ENCODE measurements at places on chromosomes 11 and 22. TPM values are rescaled to one million over a fixed set of nuclear protein-coding genes. Genes with fewer than 3 reads are reported as not detected.
A peak's percentile ranks its signal among the peaks of the same experiment; 100 is the strongest.

DNA sequence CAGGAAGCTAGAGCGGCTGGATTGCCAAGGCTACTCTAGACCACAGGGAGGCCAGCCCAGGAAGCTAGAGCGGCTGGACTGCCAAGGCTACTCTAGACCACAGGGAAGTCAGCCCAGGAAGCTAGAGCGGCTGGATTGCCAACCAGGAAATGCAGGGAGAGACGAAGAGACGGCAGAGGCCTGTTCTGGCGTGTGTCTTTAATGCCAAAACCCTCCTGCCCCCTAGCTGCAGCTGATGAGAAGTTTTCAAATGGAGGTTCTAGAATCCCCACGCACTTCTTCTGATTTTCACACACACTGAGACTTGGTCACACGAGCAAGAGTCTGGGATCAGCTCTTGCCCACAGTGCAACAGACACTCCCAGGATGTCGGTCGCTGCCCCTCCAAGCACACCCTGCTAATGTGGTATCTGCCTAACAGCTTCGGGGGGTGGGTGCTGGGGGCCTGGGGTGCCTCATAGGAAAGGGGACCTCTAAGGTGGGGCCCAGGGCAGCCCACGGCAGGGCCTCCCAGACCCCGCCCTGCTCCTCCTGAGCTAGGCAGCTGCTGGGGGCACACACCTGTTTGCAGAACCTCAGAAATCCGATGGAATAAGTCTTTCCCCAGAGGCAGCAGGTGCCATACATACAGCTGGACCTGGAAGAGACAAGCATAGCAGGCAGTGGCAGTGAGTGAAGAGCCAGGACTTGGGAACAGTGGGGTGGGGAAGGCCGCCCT, 28.5 kb downstream of the MAFF start:
- peak; percentile 58 for DNase-seq
- H3K4me3 ChIP-seq: no peak overlapping the region
- no peak overlapping the region for H3K27ac ChIP-seq

GRCh38 chr22:26267856-26268255, 98.6 kb downstream of the SEZ6L start:
- H3K36me3 ChIP-seq: no peaks in the 10 kb centered on the region
- H3K27ac ChIP-seq: no peak overlapping the region
- no peaks in the 10 kb centered on the region for H3K4me1 ChIP-seq
- DNase-seq: no peak

DNA sequence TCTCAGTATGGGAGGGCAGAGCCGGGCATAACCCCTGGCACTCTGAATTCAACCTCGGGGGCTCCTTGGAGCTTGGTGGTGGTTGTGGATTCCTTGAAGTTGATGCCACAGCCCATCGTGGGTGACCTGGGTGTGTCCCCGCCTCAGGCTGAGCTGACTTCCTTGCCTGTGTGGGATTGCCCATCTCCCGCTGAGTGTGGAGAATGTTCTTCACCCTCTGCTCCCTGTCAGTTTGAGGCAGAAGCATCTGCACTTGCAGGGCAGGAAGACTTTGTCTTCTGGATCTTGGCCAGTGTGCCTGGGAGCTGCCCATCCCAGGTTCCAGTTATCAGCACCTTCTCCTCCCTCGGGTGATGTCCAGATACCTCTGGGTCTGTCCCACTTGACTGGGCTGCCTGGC, 25.3 kb downstream of the CD82 start:
- H3K4me1 ChIP-seq: peaks cover 66% of the 10 kb centered on the region
- H3K4me3 ChIP-seq: no peak overlapping the region
- H3K36me3 ChIP-seq: peaks cover 25% of the 10 kb centered on the region
- no peak for DNase-seq

DNA sequence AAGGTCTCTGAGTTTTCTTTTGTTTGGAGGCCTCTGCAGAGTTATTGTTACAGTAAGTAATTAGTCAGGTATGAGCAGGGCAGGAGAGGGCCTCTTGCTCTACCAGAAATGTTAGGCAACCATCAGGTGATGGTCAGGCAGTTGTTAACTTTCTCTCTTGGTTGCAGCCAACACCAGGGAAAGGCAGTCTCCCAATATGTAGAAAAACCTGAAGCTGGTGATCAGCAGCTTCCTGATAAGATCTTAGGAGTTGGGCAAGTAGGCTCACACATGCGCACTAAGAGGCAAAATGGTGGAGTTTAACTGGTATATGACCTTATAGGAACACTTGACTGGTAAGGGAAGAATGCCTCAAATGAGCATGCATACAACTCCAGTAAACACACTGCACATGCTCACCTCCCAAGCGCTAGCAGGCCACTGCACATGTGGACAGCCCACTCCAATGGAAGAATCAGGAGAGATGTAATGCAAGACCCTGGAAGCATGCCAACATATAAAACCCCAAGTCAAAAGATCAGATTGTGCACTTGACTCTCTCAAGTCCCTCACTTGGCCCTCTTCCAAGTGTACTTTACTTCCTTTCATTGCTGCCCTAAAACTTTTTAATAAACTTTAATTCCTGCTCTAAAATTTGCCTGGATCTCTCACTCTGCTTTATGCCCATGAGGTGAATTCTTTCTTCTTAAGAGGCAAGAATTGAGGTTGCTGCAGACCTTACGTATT, 23.7 kb upstream of the SLC35F2 start:
- H3K27me3 ChIP-seq: no peaks in the 10 kb centered on the region
- H3K27ac ChIP-seq: no peak overlapping the region
- DNase-seq: no peak
- no peaks in the 10 kb centered on the region for H3K4me1 ChIP-seq
- H3K36me3 ChIP-seq: no peaks in the 10 kb centered on the region

GRCh38 chr22:34462795-34463194, 542.5 kb upstream of the LARGE1 start:
- H3K27ac ChIP-seq: no peak overlapping the region
- H3K4me1 ChIP-seq: no peaks in the 10 kb centered on the region
- no peaks in the 10 kb centered on the region for H3K36me3 ChIP-seq
- no peak for DNase-seq

- no peaks in the 10 kb centered on the region for H3K27me3 ChIP-seq
- DNase-seq: no peak
- no peak overlapping the region for H3K4me3 ChIP-seq
- H3K4me1 ChIP-seq: no peaks in the 10 kb centered on the region
Measured at GRCh38 chr11:132430429-132431062, 1060.1 kb downstream of the NTM start.

GRCh38 chr11:72981080-72981479, 161.0 kb downstream of the FCHSD2 start:
- H3K36me3 ChIP-seq: peaks cover 6% of the 10 kb centered on the region
- H3K4me3 ChIP-seq: no peak overlapping the region
- no peaks in the 10 kb centered on the region for H3K27me3 ChIP-seq
- no peak for DNase-seq

- H3K4me1 ChIP-seq: no peaks in the 10 kb centered on the region
- H3K27me3 ChIP-seq: no peaks in the 10 kb centered on the region
- H3K4me3 ChIP-seq: no peak overlapping the region
- no peaks in the 10 kb centered on the region for H3K36me3 ChIP-seq
Measured at GRCh38 chr11:70825893-70826540, 426.4 kb downstream of the SHANK2 start.

- no peaks in the 10 kb centered on the region for H3K36me3 ChIP-seq
- H3K4me3 ChIP-seq: no peak overlapping the region
- DNase-seq: no peak
- no peak overlapping the region for H3K27ac ChIP-seq
Measured at GRCh38 chr11:105357146-105357545, 217.6 kb upstream of the CARD18 start.

- no peaks in the 10 kb centered on the region for H3K27me3 ChIP-seq
- H3K4me1 ChIP-seq: peaks cover 18% of the 10 kb centered on the region
- no peak for DNase-seq
- no peaks in the 10 kb centered on the region for H3K36me3 ChIP-seq
- H3K27ac ChIP-seq: no peak overlapping the region
- no peak overlapping the region for H3K4me3 ChIP-seq
Measured at GRCh38 chr22:37533995-37534394, 14.8 kb upstream of the CARD10 start.

GRCh38 chr11:120337355-120338106, 1.3 kb downstream of the ARHGEF12 start:
- H3K36me3 ChIP-seq: no peaks in the 10 kb centered on the region
- DNase-seq: no peak
- H3K27ac ChIP-seq: no peak overlapping the region
- H3K27me3 ChIP-seq: peaks cover 14% of the 10 kb centered on the region
- peaks cover 33% of the 10 kb centered on the region for H3K4me1 ChIP-seq

GRCh38 chr22:44454113-44454769, 43.8 kb downstream of the RTL6 start:
- H3K27me3 ChIP-seq: no peaks in the 10 kb centered on the region
- H3K27ac ChIP-seq: peak overlapping the region; percentile 60
- no peak for DNase-seq
- H3K4me3 ChIP-seq: no peak overlapping the region
- peaks cover 49% of the 10 kb centered on the region for H3K4me1 ChIP-seq
- no peaks in the 10 kb centered on the region for H3K36me3 ChIP-seq

INPP5J gene
- total RNA-seq: 0.22 TPM

NAT10 gene
- total RNA-seq: 81.5 TPM

RAB38 gene
- total RNA-seq: 0.67 TPM

IGF2 gene
- not detected for total RNA-seq

ATP5MG gene
- 158 TPM for total RNA-seq

MUC5B gene
- total RNA-seq: not detected

CALCA gene
- not detected for total RNA-seq

LMO2 gene
- 0.47 TPM for total RNA-seq

VPREB1 gene
- total RNA-seq: not detected

CD3D gene
- 343 TPM for total RNA-seq

APOA5 gene
- not detected for total RNA-seq
